Effector memory CD4-positive, alpha-beta T cell (primary cell): ENCODE measurements at places on chromosomes 1 and 21.

- H3K27ac ChIP-seq, result peak overlapping the region; percentile 88
- DNase-seq, result no peak
- peaks cover 12% of the 10 kb centered on the region for H3K4me1 ChIP-seq
- peaks cover 16% of the 10 kb centered on the region for H3K36me3 ChIP-seq
- peak overlapping the region; percentile 85 for H3K4me3 ChIP-seq
- no peaks in the 10 kb centered on the region for H3K27me3 ChIP-seq
Measured at GRCh38 chr1:150150133-150151021, 661 bp downstream of the PLEKHO1 start.

- no peaks in the 10 kb centered on the region for H3K4me1 ChIP-seq
- no peaks in the 10 kb centered on the region for H3K27me3 ChIP-seq
- H3K4me3 ChIP-seq, result no peak overlapping the region
- no peaks in the 10 kb centered on the region for H3K36me3 ChIP-seq
- no peak for DNase-seq
Measured at GRCh38 chr1:209641832-209642172, 10.4 kb downstream of the LAMB3 start.

- H3K27ac ChIP-seq, result no peak overlapping the region
- H3K4me1 ChIP-seq, result no peaks in the 10 kb centered on the region
- no peak overlapping the region for H3K4me3 ChIP-seq
- no peaks in the 10 kb centered on the region for H3K27me3 ChIP-seq
- DNase-seq, result no peak
Measured at GRCh38 chr1:162753001-162753658, 37.4 kb upstream of the HSD17B7 start.

- no peaks in the 10 kb centered on the region for H3K36me3 ChIP-seq
- H3K4me1 ChIP-seq, result no peaks in the 10 kb centered on the region
- H3K4me3 ChIP-seq, result no peak overlapping the region
Measured at GRCh38 chr1:204304067-204304466, 55.7 kb downstream of the PLEKHA6 start.

DNA sequence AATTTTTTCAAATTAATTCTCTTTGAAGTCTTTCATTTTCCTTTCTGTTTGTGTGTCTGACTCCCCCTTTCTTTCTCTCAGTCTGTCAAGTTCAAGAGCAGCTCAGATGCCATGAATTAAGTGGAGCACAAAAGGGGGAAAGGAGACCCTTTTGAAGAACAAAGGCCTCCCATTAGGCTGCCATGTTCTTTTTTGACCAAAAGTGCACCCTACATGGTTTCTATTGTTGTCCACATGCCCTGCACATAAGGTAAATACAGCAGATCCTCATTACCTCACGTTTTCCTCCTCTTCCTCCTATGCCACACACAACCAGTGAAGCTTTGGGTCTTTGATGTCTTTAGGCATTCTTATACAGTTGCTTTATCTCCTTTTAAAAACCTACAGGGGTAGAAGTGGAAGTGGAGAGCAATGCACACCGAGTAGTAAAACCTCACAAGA, 47.7 kb downstream of the POU2F1 start:
- no peak overlapping the region for H3K4me3 ChIP-seq
- H3K4me1 ChIP-seq, result peaks cover 10% of the 10 kb centered on the region

GRCh38 chr21:43280949-43281633, 112.3 kb downstream of the CRYAA start:
- no peaks in the 10 kb centered on the region for H3K4me1 ChIP-seq
- H3K27ac ChIP-seq, result no peak overlapping the region
- H3K27me3 ChIP-seq, result no peaks in the 10 kb centered on the region
- H3K36me3 ChIP-seq, result no peaks in the 10 kb centered on the region

GRCh38 chr1:118118873-118119463, 66.1 kb downstream of the SPAG17 start:
- no peaks in the 10 kb centered on the region for H3K27me3 ChIP-seq
- H3K4me1 ChIP-seq, result no peaks in the 10 kb centered on the region
- no peak overlapping the region for H3K27ac ChIP-seq

- no peak for DNase-seq
- no peaks in the 10 kb centered on the region for H3K4me1 ChIP-seq
- no peaks in the 10 kb centered on the region for H3K36me3 ChIP-seq
- no peak overlapping the region for H3K27ac ChIP-seq
- H3K4me3 ChIP-seq, result no peak overlapping the region
Measured at GRCh38 chr1:221543529-221544120, 198.3 kb downstream of the DUSP10 start.

DNA sequence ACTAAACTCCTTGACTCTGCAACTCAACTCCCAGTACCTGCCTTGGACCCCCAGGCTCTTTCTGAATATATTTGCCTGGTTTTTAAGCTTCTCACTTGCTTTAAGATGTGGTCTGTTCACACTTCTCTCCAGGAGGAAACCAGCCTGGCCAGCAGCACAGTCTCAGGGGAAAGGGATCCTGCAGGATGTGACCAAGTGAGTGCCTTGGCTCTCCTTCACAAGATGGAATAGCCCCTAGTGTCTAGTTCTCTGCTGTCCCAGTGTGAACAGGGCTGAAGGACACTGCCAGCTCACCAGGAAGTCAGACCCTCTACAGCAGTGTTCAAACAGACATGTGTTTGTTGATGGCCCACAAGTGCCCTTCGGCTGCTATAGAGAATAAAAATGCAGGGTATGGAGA, 32.9 kb downstream of the CD244 start:
- no peak overlapping the region for H3K27ac ChIP-seq
- no peak overlapping the region for H3K4me3 ChIP-seq
- H3K36me3 ChIP-seq, result peaks cover 26% of the 10 kb centered on the region
- H3K4me1 ChIP-seq, result no peaks in the 10 kb centered on the region

- H3K4me3 ChIP-seq, result peak overlapping the region; percentile 63
- H3K36me3 ChIP-seq, result peaks cover 8% of the 10 kb centered on the region
- no peak for DNase-seq
Measured at GRCh38 chr21:28884481-28884880, 108.2 kb downstream of the LTN1 start.

DNA sequence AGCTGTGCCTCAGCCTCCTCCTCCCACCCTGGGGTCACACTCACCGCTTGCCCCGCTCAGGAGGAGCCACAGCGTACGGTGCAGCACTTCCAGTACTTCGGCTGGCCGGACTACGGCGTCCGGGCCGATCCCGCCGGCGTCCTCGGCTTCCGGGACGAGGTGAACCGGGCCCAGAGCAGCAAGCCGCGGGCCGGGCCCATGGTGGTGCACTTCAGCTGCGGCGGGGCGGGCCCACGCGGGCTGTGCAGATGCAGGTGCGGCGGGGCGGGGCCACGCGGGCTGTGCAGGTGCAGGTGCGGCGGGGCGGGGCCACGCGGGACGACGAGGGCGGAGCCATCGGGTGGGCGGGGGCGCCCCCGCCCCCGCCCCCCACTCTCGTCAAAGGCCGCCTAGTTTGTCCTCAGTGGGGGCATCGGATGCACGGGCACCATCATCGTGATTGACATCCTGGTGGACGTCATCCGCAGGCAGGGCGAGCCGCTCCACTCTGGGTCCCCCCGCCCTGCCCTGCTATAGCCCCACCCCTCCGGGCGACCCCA, 5.5 kb downstream of the RNF223 start:
- no peaks in the 10 kb centered on the region for H3K36me3 ChIP-seq
- H3K27me3 ChIP-seq, result peaks cover 8% of the 10 kb centered on the region
- peaks cover 21% of the 10 kb centered on the region for H3K4me1 ChIP-seq
- DNase-seq, result peak; percentile 48
- no peak overlapping the region for H3K27ac ChIP-seq

- H3K27ac ChIP-seq, result no peak overlapping the region
- H3K4me1 ChIP-seq, result no peaks in the 10 kb centered on the region
- no peaks in the 10 kb centered on the region for H3K27me3 ChIP-seq
- H3K4me3 ChIP-seq, result no peak overlapping the region
- no peaks in the 10 kb centered on the region for H3K36me3 ChIP-seq
Measured at GRCh38 chr1:46412893-46413595, 18.9 kb downstream of the FAAH start.

DNA sequence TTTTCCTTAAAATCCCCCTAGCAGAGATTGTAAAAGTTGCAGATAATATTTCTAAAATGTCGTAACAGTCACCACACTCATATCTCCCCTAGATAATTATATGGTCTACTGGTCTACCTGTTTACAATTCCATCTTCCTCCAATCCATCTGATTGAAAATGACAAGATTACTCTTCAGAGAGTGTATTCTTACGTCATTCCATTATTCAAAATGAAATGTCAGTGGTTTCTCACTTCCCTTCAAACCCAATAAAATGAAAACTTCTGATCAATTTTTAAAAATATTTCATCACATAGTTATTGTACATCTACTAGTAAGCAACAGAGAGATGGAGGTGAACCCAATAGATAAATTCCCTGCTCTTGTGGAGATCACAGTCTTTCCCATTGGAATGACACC, 202.2 kb upstream of the C8B start:
- H3K27me3 ChIP-seq, result no peaks in the 10 kb centered on the region
- H3K4me3 ChIP-seq, result no peak overlapping the region
- no peaks in the 10 kb centered on the region for H3K36me3 ChIP-seq
- H3K4me1 ChIP-seq, result no peaks in the 10 kb centered on the region

GRCh38 chr1:6870086-6870485, 84.8 kb downstream of the CAMTA1 start:
- no peak overlapping the region for H3K27ac ChIP-seq
- no peaks in the 10 kb centered on the region for H3K27me3 ChIP-seq
- H3K36me3 ChIP-seq, result peaks cover 7% of the 10 kb centered on the region
- no peaks in the 10 kb centered on the region for H3K4me1 ChIP-seq
- no peak overlapping the region for H3K4me3 ChIP-seq

DNA sequence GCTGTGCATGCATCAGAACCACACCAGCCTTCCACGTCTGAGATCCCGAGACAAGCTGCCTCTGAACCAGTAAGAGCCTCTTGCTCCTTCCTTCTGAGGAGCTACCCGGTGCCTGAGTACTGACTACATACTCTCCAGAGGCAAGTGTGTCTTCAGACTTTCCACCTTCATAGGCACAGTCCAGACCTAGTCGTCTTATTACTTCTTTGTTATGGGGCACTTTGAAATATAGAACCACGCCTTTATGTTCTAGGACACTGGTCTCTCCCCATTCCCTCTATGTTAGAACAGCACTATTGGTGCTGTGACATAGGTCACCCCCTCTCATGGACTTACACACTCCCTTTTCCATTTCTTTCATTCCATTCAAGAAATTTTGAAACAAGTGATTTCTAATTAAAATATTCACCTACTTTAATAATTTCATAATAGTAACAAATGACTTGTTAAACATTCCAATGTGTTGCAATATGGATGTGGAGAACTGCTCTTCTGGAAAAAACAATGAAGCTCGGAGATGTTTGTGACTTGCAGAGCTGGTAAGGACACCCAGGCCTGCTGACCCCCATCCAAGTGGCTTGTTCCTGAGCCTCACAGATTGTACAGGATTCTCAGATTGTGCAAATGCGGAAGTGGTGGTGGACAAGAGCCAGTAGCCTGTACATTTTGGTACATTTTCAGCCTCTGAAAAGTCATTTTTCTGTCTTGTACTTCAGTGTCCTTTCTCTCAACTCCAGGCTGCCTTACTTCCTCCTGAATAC, 76.1 kb upstream of the SIPA1L2 start:
- no peaks in the 10 kb centered on the region for H3K27me3 ChIP-seq
- no peaks in the 10 kb centered on the region for H3K36me3 ChIP-seq

DNA sequence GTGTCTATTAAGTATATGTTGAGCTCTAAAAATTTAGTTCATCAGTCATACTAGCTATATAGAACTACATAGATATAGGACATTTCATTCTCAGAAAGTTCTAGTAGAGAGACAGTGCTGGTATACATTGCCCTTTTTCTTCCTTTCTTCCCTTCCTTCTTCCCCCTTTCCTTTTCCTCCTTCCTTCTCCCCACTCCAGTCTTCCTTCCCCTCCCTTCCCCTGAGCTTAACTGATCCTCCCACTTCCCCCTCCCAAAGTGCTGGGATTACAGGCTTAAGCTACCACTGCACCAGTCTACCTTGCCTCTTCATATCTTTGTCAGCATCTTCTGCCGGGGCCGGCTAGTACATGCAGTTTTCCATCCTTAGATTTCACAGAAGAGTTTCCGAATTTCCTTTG, 12.1 kb downstream of the THRAP3 start:
- H3K4me1 ChIP-seq, result no peaks in the 10 kb centered on the region
- H3K27ac ChIP-seq, result no peak overlapping the region
- H3K27me3 ChIP-seq, result no peaks in the 10 kb centered on the region
- H3K36me3 ChIP-seq, result peaks cover 20% of the 10 kb centered on the region
- H3K4me3 ChIP-seq, result no peak overlapping the region

DNA sequence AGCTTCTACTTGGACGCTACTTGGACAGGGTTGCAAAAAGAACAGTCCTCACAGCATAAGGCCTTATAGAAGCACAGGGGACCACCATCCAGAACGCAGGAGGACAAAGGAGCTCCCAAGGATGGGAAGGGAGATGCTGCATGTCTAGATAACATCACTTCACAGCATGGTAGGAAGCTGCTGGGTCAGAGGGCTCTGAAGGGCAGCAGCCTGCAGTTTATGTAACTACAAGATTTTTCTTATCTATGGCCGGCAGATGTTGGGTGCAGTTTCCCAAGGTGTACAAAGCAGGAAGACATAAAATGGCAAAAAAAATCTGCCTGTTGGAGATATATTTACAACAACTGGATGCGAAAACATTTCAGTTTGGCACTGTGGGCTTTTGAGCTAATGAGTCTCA, 45.3 kb upstream of the SLC5A9 start:
- no peak for DNase-seq
- no peak overlapping the region for H3K27ac ChIP-seq
- no peaks in the 10 kb centered on the region for H3K4me1 ChIP-seq
- no peak overlapping the region for H3K4me3 ChIP-seq
- H3K36me3 ChIP-seq, result no peaks in the 10 kb centered on the region

- H3K4me1 ChIP-seq, result no peaks in the 10 kb centered on the region
- H3K27me3 ChIP-seq, result peaks cover 2% of the 10 kb centered on the region
- H3K27ac ChIP-seq, result no peak overlapping the region
- no peak for DNase-seq
- H3K4me3 ChIP-seq, result no peak overlapping the region
- no peaks in the 10 kb centered on the region for H3K36me3 ChIP-seq
Measured at GRCh38 chr1:208525417-208525816, 281.2 kb upstream of the PLXNA2 start.

DNA sequence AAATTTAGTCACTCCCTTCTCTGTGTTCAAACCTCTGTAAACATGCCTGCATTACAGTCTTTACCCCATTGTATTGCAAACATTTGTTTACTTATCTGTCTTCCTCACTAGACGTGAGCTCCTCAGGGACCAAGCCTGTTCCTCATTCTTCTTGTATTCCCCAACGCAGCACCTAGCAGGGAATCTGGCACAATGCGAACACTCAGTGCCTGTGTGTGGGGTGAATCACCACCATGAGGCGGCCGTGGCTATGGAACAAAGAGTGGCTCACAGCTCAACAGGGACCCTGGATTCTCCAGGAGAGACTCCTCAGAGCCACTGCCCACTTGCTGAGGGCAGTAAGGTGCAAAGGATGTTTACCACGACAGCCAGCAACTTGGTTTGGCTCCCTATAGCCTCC, 95.9 kb downstream of the DDX20 start:
- H3K27me3 ChIP-seq, result no peaks in the 10 kb centered on the region
- DNase-seq, result no peak
- no peak overlapping the region for H3K4me3 ChIP-seq
- H3K36me3 ChIP-seq, result no peaks in the 10 kb centered on the region
- H3K27ac ChIP-seq, result no peak overlapping the region

- no peak overlapping the region for H3K27ac ChIP-seq
- no peaks in the 10 kb centered on the region for H3K36me3 ChIP-seq
- no peaks in the 10 kb centered on the region for H3K27me3 ChIP-seq
Measured at GRCh38 chr1:13667691-13668090, 32.3 kb upstream of the PRDM2 start.

GRCh38 chr21:29669416-29669815, 270.4 kb downstream of the GRIK1 start:
- H3K27ac ChIP-seq, result no peak overlapping the region
- DNase-seq, result no peak
- no peaks in the 10 kb centered on the region for H3K4me1 ChIP-seq
- no peaks in the 10 kb centered on the region for H3K36me3 ChIP-seq
- no peaks in the 10 kb centered on the region for H3K27me3 ChIP-seq
- no peak overlapping the region for H3K4me3 ChIP-seq
